ENCODE measurements at places on chromosomes 7 and 10.

DNA sequence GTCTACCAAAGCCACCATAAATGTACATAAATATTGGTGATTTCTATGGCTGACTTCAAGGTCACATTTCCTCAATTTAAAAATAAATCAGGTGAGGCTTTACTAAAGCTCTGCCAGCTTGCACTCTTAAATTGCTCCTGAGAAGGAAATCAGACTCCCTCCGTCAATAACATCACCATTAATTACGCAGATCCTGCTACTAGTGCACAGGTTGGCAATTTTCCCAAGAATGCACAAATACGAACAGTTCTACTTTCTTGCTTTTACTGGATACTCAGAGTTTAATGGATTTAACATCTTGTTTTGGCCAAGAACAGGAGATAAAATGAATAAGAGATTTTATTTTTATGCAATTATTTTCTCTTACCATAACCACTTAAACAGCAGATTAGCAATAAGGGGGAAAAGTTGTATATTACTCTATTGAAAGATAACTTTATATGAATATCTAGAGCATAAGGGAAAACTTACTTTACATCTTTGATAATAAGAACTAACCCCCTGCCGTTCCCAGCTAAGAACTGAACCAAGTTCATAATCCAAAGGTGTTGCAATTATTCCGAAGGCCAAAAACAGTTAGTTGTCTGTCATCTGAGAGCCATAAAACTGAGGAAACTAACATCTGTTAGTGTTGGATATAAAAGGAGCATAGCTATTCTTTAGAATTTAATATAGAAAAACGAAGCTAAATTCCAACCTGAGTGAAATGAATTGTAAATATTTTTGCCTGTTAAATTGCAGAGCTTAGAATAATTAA, 140.5 kb downstream of the TWIST1 start:
- DNase-seq: no peak

DNA sequence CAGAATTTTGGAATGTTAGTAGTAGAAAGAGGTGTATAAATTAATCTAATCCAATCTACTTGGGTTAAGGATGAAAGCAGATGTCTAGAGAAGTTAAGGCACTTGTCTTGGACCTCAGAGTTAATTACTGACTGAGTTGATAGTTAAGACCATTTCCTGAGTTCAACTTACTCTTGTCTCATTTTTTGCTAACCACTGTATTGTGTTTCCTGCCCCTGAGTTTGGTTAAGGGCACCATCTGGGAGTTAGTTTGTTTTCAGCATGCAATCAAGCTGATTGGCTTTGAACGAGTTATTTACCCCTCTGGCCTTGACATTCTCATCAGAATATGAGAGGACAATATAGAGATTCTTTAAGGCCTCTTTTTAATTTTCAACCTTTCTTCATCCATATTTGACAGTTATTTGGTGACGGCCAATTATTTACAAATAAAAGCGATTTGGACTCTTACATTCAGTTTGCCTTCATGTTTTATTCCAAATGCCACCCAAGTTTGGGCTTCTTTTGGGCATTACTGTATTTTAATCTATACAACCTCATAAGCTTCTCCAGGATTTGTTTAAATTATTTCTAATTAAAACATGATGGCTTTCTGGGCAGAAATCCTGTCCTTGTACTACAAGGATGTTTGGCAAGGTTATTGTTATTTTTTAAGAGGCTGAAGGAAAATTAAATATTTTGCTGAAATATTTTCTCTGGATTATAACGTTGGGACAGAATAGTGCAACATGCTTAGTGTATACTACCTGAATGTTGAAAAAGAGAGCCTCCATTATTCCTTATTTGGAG, 225.0 kb downstream of the CACNB2 start:
- no peak for DNase-seq

- no peak for DNase-seq
Observed at GRCh38 chr7:6367701-6368211, 80.0 kb downstream of the DAGLB start.

- no peak for DNase-seq
Observed at GRCh38 chr10:124558339-124559321, 97.0 kb downstream of the LHPP start.

GRCh38 chr10:23927576-23928325, 281.2 kb upstream of the KIAA1217 start:
- DNase-seq: no peak

DNA sequence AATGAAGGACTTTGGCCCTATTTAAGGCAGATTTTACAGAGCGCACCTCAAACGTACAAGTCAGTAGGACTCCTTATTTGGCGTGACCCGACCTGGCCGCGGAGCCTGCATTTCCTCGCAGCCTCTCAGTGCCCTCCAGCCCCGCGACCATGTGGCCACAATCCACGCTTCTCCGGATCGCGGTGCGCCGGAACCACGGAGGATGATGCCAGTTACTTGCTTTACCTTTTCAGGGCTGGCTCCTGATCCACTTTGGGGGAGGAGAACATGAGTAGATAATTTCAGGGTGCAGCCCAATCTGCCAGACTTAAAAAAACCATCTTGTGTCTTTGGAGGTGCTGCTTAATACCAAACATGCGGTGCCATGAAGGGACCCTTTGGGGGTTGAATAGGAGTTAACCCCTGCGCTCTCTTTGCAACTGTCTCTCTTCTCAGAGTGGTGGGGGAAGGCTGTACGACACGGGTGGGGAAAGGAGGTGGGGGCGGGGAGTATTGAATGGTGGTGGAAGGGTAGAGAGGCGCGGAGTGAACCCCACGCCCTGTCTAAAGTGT, 1.5 kb downstream of the FRAT1 start:
- DNase-seq: no peak

- DNase-seq: no peak
Observed at GRCh38 chr7:102872460-102872859, 40.3 kb upstream of the LRRC17 start.

DNA sequence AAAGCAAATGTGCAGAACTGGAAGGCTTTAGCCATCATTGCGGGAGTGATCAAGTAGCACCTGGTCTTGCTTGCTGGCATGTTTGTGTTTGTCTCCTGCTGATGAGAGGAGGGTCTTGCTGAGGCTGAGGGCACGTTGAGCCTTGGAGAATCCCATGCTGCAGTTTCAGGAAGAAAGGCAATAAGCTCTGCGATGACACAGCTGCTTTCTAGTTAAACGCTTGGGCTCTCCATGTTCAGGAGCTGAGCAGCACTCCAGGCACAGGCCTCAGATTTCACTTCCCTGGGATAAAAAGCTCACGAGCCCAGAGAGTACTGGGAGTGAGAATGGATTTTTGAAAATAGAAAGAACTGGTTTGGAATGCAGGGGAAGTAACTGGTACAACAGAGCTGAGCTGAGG, 100.8 kb downstream of the LRRC18 start:
- no peak for DNase-seq

GRCh38 chr7:151579644-151580043, 59.9 kb upstream of the RHEB start:
- DNase-seq: no peak

GRCh38 chr10:61981460-61981859, 80.0 kb downstream of the ARID5B start:
- DNase-seq: no peak

GRCh38 chr10:95242581-95243317, 48.1 kb downstream of the PDLIM1 start:
- no peak for DNase-seq

Measured in NCI-H2107 (cell line).